Cardiac septum (tissue), 1 donor: ENCODE measurements at places on chromosomes 3 and 15. TPM values are rescaled to one million over a fixed set of nuclear protein-coding genes. Genes with fewer than 3 reads are reported as not detected.

WDR72 gene
- total RNA-seq = not detected

SCN10A gene
- 0.08 TPM for total RNA-seq

ZNF80 gene
- not detected for total RNA-seq

FOXL2NB gene
- total RNA-seq = not detected

CCDC9B gene
- 178 TPM for total RNA-seq

ACTL6A gene
- 14.4 TPM for total RNA-seq

- no peak for DNase-seq
Observed at GRCh38 chr15:26125664-26126063, 262.5 kb upstream of the ATP10A start.

GRCh38 chr15:79433276-79433990 lies 1.3 kb downstream of the MINAR1 start:
- DNase-seq = no peak

DNA sequence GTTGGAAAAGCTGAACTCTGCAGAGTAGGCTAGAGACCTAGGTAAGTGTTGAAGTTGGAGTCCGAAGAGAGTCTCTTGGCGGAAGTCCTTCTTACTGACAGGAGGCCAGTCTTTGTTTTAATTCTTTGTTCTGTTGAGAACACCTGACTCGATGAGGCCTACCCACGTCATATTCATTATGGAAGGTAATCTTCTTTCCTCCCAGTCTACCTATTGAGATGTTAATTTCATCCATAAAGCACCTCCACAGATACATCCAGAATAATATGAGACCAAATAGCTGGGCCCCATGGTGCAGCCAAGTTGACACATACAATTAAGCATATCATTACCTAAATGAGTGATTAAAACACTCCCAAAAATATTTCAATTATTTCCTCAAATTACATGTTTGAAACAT lies 515.5 kb downstream of the CADM2 start:
- no peak for DNase-seq

GRCh38 chr3:11629716-11630115 lies 14.0 kb downstream of the VGLL4 start:
- no peak for DNase-seq

DNA sequence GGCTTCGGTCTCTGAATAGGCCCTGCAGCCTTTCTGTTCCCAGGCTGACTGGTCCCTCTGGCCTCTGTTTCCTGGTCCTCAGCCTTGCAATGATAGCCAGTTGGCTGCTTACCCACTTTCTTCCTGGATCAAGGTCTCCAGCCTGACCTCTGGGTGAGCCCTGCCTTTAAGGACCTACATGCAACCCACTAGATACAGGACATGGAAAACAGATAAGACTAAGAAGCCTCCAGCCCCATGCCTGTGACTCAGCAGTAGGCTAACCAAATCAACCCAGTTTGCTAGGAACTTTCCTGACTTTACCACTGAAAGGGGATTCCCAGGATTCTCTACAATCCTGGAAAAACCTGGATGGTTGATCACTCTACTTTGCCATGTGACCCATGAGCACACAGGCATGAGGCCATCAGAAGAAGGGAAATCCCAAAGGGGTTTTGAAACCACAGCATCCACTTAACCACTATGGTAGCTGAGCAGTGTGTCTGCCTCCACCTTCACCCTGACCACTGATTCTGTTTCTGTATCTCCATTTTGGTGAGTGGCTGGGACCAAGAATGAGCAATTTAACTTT lies 188.1 kb downstream of the CHST2 start:
- DNase-seq = no peak

GRCh38 chr15:21267226-21267625 lies 173.1 kb downstream of the POTEB3 start:
- no peak for DNase-seq

- no peak for DNase-seq
Observed at GRCh38 chr3:25421747-25422146, 6.3 kb upstream of the RARB start.

- no peak for DNase-seq
Observed at GRCh38 chr3:169165196-169166158, 498.0 kb downstream of the MECOM start.

GRCh38 chr3:63519426-63519825 lies 133.0 kb upstream of the SNTN start:
- no peak for DNase-seq

GRCh38 chr3:25064681-25065080 lies 363.4 kb upstream of the RARB start:
- no peak for DNase-seq

GRCh38 chr3:150945226-150946032 lies 27.1 kb downstream of the CLRN1 start:
- DNase-seq = no peak

- DNase-seq = no peak
Observed at GRCh38 chr3:11850003-11850402, 3.3 kb upstream of the TAMM41 start.

DNA sequence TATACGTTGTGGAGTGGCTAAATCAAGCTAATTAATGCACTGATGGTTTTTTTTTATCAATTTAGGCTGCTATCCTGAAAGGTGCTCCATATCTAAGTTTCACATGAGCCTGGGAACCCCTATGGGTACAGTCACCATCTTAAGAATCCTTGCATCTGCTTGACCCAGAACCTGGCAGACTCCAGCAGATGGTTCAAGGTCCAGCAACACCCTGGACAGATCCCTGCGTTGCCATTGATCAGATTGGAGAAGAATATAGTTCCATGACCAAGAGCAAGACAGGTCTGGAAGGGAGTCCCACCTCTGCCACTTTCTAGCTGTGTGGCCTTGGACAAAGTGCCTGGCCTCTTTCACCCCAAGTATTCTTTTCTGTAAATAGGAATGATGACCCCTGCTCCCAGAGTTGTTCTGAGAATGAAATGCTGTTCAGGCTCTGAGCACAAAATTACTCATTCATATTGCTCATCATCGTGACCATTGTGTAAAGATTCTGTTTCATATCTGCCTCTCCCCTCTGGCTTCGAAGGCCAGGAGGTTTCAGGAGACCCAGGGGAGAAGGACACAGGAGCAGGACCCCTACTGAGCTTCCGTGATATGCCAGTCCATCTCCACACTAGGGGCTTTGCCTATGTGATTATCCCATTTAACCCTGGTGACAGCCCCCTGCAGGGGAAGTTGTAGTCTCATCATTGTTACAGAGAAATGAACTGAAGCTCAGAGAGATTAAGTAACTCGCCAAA lies 30.0 kb upstream of the TSEN2 start:
- DNase-seq = no peak

DNA sequence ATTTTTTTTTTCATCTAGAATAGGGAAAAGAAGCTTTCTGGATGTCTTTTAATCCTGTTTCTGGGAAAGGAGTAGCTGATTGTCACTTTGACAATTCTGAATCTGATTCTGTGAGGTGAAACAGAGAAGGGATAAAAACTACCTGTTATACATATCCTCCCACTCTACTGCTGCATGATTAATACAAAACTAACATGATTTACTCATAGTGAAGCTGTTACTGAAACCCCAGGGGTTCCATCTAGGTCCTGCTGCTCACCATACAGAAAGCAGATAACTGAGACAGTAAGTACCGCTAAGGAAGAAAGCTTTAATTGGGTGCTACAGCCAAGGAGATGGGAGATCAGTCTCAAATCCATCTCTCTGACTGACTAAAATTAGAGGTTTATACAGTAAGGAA lies 610.9 kb upstream of the ALCAM start:
- DNase-seq = no peak
